ENCODE measurements at places on chromosomes 7 and 10. TPM values are rescaled to one million over a fixed set of nuclear protein-coding genes. Genes with fewer than 3 reads are reported as not detected.

DNA sequence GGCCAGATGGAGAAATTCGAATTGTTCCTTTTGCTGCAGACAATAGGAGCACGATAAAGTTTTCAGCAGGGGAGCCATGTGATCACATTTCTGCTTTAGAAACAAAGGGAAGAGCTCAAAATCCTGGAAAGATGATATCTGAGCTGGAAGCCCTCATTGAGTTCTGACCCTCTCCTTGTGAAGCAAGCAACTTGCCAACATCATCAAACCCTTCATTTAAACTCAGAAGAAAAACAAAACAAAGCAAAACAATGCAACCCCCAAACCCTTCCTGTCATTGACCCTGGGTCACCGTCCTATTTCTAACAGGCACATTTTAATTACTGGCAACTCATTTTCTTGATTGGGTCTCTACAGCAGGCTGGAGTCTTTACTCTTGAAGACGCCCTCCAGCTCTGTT lies 198.3 kb upstream of the ZNF32 start:
- H3K36me3 ChIP-seq: no peaks in the 10 kb centered on the region
- DNase-seq: no peak
- H3K4me1 ChIP-seq: peaks cover 7% of the 10 kb centered on the region
- no peak overlapping the region for H3K27ac ChIP-seq

- no peak overlapping the region for H3K27ac ChIP-seq
- H3K36me3 ChIP-seq: peaks cover 2% of the 10 kb centered on the region
- DNase-seq: no peak
- no peaks in the 10 kb centered on the region for H3K27me3 ChIP-seq
- H3K4me3 ChIP-seq: no peak overlapping the region
These were observed 50.6 kb downstream of the PRPF18 start for GRCh38 chr10:13637303-13637856.

DNA sequence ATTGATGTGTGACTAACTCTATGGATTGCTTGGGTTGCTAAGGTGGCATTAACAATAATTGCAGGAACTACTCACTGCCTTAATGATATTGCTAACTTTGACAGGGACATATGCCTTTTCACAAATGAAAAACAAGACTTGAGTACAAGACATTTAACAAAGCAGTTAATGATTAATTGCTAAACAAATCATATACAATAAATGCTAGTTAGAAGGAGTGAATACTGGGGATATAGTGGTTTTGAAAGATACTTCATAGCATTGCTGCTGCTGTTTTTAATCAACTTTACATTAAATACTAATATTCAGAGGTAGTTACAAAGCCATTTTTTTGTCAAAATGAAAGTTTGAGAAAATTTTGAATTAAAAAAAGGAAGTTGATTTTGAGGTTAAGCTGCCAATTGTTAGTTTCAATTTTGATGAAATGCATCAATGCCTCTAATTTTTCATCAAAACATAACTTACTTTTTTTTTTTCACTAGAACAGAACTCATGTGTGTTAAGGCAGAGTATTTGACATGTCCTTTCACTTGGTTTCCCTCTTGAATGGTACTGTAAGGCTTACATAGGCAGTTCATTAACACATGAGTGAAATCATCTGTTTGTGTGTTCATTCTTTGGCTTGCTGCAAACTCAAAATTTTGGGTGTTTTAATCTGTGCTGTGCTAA lies 106.2 kb upstream of the SEMA3D start:
- H3K36me3 ChIP-seq: no peaks in the 10 kb centered on the region
- no peak for DNase-seq
- no peaks in the 10 kb centered on the region for H3K27me3 ChIP-seq
- H3K4me3 ChIP-seq: no peak overlapping the region
- H3K4me1 ChIP-seq: no peaks in the 10 kb centered on the region

GRCh38 chr10:80137031-80137862 lies 4.7 kb downstream of the PLAC9 start:
- H3K36me3 ChIP-seq: no peaks in the 10 kb centered on the region
- H3K4me1 ChIP-seq: peaks cover 23% of the 10 kb centered on the region
- peaks cover 14% of the 10 kb centered on the region for H3K27me3 ChIP-seq
- no peak for DNase-seq
- H3K4me3 ChIP-seq: no peak overlapping the region

DNA sequence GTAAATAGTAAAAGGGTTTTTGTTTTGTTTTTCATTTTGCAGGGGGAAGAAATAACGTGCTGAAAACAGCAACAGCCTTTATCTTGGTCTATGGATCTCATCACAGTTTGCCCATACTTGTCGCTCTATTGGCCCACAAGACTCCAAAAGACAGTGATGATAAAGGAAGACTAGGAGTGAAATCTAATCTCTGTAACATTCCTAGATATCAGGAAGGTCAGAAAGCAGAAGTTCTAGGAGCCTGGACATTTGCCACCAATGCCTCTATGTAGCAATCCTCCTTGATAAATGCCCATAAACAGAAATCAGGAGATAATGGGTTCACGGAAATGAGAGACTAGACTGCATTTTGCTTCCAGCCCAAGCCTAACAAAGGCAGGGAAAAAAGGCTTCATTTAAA lies 8.9 kb downstream of the CUBN start:
- H3K36me3 ChIP-seq: no peaks in the 10 kb centered on the region
- no peaks in the 10 kb centered on the region for H3K4me1 ChIP-seq
- no peaks in the 10 kb centered on the region for H3K27me3 ChIP-seq
- no peak overlapping the region for H3K27ac ChIP-seq

DNA sequence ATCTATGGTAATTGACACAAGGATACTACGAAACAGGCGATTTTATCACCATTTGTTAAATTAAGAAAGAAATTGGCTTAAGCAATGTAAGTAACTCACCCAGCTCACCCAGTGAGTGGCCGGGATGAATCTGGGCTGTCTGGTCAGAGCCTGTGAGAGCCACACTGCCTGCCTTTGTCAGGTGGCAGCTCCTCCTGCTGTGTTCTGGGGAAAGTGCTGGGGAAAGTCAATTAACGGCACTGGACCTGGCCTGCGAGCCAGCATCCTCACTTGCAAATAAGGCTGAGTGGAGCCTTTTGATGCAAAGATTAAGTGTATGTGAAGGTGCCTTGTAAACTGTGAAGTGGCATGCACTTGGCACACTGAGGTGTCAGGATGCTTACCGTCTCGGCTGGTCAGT lies 13.4 kb upstream of the CXCL12 start:
- no peak overlapping the region for H3K4me3 ChIP-seq
- H3K36me3 ChIP-seq: no peaks in the 10 kb centered on the region
- H3K27me3 ChIP-seq: peaks cover 6% of the 10 kb centered on the region
- peaks cover 14% of the 10 kb centered on the region for H3K4me1 ChIP-seq
- DNase-seq: no peak
- H3K27ac ChIP-seq: no peak overlapping the region

- H3K4me3 ChIP-seq: no peak overlapping the region
- no peak for DNase-seq
- no peaks in the 10 kb centered on the region for H3K27me3 ChIP-seq
These were observed 172.9 kb upstream of the GRM3 start for GRCh38 chr7:86470763-86471162.

Gene PALS2
- 73.2 TPM for total RNA-seq

Gene NRAP
- total RNA-seq: 0.11 TPM

Gene HIP1
- 29.9 TPM for total RNA-seq

All from spinal cord (tissue), 10 donors.